Stimulated activated CD4-positive, alpha-beta T cell treated with anti-CD3 and anti-CD28 coated beads, Interleukin-4, amount 100 ng/mL, for 4 hours (primary cell): ENCODE measurements at places on chromosomes 5 and 9.

DNA sequence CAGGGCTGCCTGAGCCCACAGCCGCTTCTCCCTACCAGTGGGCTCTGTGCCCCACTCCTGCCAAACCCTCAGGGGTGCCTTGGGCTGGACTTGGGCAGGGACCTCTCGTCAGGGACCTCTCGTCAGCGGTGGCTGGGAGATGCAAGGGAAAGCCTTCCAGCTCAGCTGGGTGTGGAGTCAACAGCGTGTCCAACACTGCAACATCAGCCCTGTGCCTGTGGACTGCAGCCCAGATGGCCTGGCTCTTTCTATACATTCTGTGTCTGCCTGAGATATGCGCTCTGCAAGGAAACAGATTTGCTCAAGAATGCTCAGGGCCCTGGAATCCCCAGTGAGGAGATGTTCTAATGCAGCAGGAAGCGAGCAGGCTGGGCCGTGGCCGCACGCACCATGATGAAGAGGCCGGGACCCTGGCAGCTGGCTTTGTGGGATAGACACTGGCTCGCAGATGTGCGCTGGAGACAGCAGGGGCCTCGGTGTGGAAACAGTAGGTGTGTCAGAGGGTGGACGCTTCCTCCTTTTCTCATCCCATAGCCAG lies 85.0 kb upstream of the COL5A1 start:
- no peak for DNase-seq

GRCh38 chr5:168472329-168472728 lies 13.9 kb upstream of the RARS1 start:
- no peak for DNase-seq

DNA sequence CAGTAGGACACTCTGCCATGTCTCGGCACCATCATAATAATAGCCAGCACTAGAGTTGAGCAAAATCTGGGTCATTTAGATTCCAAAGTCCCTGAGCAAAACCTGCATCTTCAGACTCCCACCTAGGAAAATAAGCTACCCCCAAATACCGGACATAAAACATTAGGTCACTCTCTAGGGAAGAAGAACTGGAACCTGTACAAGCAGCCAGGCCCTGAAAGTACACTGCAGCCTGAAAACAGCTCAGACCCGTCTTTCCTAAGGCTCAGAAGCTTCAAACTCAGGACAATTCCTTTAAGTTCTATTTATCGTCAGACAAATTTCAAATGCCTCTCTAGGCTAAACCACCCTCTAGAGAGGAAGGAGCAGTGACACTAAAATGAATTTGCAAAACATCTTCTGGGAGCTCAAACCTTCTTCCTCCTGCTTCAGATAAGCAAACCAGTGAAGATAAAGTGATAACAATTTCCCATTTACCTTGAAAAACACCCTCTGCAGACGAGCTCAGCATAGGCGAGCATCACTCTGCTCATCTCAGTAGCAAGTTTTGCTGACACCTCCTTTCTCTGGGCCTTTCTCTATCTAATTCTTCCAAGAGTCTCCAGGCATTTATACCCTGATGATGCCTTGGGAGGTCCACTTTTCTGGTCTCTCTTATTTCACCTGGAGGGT lies 34.0 kb downstream of the ADAM19 start:
- no peak for DNase-seq

GRCh38 chr5:156259618-156260017 lies 67.3 kb upstream of the SGCD start:
- no peak for DNase-seq

- no peak for DNase-seq
These were observed 320.1 kb downstream of the TRPM3 start for GRCh38 chr9:70801181-70801829.

- no peak for DNase-seq
These were observed 73.7 kb upstream of the TNC start for GRCh38 chr9:115191667-115192066.

GRCh38 chr5:16726538-16726946 lies 109.7 kb upstream of the RETREG1 start:
- no peak for DNase-seq

- DNase-seq, result no peak
These were observed 3.2 kb upstream of the TMEM171 start for GRCh38 chr5:73117088-73117740.

DNA sequence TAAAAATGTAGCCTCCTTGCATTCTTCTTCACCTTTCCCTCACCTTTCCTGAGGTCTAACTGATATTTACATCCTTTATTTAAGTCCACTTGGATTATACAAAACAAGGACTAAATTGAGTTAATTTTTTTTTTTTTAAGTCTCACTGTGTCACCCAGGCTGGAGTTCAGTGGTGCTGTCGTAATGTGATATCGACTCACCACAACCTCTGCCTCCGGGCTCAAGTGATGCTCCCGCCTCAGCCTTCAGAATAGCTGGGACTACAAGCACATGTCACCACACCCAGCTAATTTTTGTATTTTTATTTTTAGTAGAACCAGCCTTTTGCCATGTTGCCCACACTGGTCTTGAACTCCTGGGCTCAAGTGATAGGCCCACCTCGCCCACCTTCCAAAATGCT lies 195.3 kb downstream of the BNC2 start:
- no peak for DNase-seq

DNA sequence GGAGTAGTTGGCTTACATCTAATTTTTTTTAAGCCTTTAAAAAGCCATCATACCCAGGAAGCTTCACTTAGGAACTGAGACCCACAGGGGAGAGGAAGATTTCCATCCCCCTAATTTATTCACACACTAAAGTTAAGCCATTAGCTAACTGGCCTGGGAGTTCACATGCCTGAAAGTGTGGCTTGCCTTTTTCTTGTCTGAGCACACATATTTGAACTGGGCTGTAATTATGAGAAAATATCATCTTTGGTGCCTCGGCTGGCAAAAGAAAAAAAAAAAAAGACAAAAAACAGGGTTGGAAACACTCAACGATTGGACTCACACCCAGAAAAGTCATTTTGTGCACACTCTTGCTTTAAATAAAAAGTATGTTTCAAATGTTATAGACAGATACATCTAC lies 847.3 kb downstream of the MAT2B start:
- no peak for DNase-seq

DNA sequence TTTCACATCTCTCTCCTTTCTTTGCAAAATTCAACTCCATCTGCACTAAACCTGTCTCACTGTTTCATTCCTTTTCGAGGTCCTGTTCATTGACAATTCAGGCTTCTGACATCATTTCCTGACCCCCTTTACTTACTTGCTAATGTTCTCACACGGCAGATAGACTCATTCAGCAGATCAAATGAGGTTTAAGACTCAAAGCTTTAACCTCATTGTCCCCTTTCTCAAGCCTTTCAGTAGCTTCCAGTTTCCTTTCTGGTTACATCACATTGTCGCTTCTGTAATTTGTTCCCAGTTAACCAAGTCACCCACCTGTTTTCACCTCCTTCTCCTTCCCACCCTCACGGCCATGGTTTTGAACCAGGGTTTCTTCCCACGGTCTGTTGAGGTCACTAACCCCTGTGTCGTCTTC lies 143.4 kb upstream of the OTULINL start:
- DNase-seq, result no peak

- no peak for DNase-seq
These were observed 5.5 kb downstream of the PAX5 start for GRCh38 chr9:37028420-37029031.

DNA sequence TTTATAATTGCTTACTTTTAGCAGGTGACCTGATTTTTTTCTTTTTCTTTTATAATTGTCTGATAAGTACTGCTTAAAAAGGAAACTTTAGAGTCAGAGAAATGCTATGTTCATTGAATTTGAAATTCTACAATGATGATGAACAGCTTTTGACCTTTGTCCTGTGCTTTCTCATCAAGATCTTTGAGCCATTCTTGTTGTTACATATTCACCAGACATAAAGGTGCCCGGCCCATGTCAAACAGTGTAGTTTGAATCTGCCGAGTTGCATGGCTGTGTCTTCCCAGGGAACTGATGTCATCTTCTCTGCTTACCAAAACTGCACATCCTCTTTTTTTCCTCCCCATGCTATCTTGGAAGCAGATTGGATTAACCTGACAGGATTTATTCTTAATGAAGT lies 163.6 kb downstream of the LRRC70 start:
- no peak for DNase-seq
